Sigmoid colon (tissue), 7 donors: ENCODE measurements at places on chromosomes 2 and 18.

GRCh38 chr2:127355407-127356008 lies 32.3 kb downstream of the MAP3K2 start:
- DNase-seq: no peak

DNA sequence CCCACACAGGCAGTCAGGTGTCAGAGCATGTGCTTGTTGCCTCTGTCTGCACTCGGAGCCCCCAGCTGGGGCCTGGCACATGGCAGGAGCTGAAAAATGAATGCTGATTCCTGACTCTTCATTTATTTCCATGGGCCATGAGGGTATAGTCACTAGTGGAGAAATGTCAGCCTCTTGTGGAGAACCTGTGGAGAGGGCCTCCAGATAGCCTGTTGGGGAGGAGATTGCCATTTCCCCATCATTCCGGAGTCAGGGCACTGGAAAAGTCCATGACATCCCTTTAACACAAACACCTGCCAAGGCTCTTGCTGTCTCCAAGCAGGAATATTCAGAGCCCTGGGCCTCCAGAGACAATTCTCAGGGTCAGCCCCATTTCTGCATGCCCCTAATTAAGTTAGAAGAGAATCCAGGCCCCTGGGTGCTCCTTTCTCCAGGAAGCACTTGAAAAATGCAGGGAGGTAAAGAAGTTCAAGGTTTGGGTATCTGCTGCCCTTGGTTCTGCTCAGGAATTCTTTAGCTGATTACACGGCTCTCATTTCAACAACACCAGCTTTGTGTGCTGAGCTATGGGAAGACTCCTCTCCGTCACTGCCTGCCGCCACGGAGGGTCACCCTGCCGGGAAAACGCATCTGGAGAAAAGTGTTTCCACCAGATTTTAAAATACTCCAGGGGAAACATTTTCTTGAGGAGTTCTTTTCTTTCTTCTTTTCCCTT lies 311.3 kb downstream of the MYCN start:
- DNase-seq: no peak

- no peak for DNase-seq
Measured at GRCh38 chr18:64752707-64753106, 603.8 kb upstream of the LINC00305 start.

DNA sequence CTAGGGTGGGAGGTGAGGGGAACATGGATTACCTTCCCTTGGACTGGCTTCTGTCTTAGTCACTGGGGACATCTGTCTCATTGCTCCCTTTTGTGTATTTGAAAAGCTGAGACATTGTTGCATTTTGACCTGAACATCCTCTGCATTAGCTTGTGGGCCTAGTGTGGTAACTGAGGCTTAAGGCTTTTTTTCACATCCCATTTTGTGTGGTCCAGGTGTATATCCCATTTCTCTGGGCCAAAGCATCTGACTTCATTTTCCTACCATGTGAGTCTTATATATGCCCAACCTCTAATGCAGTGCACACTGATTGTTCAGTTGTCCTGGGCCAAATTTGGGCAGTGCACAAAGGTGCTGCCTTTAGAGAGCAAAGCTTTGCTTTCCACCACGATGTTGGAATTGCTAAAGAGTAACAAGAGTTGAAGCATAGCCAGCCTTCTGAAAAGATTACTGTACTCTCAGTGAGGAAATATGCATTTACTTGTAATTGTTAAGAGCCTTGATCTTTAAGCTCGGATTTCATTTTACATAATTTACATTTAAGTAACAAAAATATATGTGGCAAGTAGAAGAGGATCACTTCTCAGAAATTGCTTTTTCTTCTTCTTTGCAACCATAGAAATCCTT lies 13.3 kb downstream of the PRKCE start:
- DNase-seq: no peak
